Sciatic nerve (tissue), 2 donors: ENCODE measurements at places on chromosomes 6 and 20.

DNA sequence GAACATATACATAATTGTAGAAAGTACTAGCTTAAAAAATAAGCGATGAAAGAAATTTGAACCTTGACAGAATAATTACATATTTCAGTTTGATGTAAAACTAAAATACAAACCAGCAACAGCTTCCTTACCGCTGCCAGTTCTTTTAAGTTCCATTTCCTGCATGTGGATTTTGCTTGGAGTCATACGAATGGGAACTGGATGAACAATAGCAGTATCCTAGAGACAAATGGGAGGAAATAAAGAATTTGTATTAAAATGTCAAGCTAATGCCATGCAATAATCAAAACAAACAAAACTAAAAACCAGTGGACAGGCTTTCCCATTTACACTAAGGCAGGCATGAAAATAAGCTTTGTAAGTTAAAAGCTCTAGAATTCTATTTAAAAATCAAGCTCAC lies 67.1 kb downstream of the REPS1 start:
- no peak for DNase-seq

DNA sequence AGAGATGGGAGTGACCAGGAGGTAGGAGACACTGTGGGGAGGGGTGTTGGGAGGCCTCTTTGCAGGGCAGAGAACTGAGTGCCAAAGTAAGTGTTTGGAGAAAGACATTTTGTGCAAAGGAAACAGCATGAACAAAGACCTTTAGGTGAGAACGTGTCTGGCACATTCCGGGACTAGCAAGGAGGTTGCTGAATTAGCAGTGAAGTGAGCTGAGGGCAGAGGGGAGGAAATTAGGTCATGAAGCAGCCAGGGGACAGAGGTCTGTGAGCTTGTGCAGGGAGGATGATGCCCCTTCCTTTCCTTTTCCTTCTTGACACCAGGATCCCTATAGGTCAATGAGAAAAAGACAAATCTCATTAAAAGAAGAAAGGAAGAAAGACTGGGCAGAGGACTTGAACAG lies 21.4 kb upstream of the AHCY start:
- DNase-seq, result no peak

DNA sequence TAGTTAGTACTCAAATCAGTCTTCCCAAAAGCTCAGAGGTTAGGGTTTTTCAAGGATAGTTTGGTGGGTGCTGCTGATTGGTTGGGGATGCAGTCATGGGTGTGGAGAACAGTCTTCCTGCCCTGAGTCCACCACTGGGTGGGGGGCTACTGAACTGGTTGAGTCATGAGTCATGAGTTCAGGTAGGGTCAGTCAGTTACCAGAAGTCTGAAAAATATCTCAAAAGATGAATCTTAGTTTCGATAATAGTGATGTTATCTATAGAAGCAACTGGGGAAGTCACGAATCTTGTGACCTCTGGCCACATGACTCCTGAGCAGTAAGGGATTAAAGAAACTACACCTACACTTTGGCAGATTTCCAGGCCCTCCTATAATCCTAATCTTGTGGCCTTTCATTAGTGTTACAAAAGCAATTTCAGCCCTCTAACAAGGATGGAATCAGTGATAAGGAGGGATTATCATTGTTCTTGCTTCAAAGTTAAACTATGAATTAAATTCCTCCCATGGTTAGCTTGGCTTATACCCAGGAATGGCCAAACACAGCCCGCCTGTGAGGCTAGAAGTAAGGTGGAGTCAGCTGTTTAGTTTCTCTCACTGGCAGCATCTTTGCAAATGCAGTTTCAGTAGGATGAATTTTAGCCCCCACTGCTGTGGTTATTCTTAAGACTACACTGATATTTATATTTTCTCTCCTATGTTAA lies 33.3 kb upstream of the NKAIN2 start:
- DNase-seq, result no peak

- DNase-seq, result no peak
Observed at GRCh38 chr20:5974531-5974930, 24.1 kb downstream of the MCM8 start.

- DNase-seq, result no peak
Observed at GRCh38 chr6:64128301-64129024, 492.9 kb downstream of the PHF3 start.

DNA sequence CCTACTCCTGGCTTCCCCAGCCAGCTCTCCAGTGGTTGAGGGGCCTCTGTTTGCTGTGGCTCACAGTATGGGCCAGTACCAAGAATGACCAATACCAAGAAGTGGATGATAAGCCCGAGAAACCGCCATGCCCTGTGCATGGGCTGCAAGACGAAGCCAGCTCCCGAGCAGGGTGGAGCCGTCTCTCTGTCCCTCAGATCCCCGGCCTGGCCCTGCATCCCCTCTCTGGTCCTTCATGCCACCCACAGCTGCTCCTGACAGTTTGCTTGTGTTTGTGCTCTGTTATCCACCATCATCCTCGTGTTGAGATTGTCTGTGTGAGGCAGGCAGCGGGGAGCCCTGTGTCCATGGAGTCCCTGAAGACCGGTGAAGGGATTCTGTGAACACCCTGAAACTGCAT lies 36.1 kb downstream of the GABRR2 start:
- DNase-seq, result peak; percentile 40
